Nasal cavity respiratory epithelium epithelial cell of viscerocranial mucosa (primary cell): ENCODE measurements at places on chromosomes 12 and 14. TPM values are rescaled to one million over a fixed set of nuclear protein-coding genes. Genes with fewer than 3 reads are reported as not detected.

The ACSS3 gene
- under 0.01 and 2.1 TPM in 2 replicates for total RNA-seq

The THAP2 gene
- total RNA-seq, result 3.8 and 9.6 TPM in 2 replicates

The CRIP1 gene
- total RNA-seq, result 0.21 TPM in 1 of 2 replicates, not detected in the other

The CCDC196 gene
- not detected in 2 replicates for total RNA-seq

The EAPP gene
- total RNA-seq, result 44.8 and 45.8 TPM in 2 replicates

The CARMIL3 gene
- total RNA-seq, result 0.34 and 0.50 TPM in 2 replicates

The BMP4 gene
- total RNA-seq, result 0.50 TPM in 1 of 2 replicates, not detected in the other

The SLCO1A2 gene
- not detected in 2 replicates for total RNA-seq

The CD4 gene
- 0.21 TPM in 1 of 2 replicates, not detected in the other for total RNA-seq

The PZP gene
- total RNA-seq, result not detected in 2 replicates

The INHBC gene
- total RNA-seq, result not detected in 2 replicates

The SLC7A8 gene
- 12.6 and 26.1 TPM in 2 replicates for total RNA-seq

The PLEKHG7 gene
- 0.28 TPM in 1 of 2 replicates, not detected in the other for total RNA-seq

The OXA1L gene
- 36.6 and 48.3 TPM in 2 replicates for total RNA-seq
